Left renal cortex interstitium (tissue), 4 donors: ENCODE measurements at places on chromosomes 7 and 10.

DNA sequence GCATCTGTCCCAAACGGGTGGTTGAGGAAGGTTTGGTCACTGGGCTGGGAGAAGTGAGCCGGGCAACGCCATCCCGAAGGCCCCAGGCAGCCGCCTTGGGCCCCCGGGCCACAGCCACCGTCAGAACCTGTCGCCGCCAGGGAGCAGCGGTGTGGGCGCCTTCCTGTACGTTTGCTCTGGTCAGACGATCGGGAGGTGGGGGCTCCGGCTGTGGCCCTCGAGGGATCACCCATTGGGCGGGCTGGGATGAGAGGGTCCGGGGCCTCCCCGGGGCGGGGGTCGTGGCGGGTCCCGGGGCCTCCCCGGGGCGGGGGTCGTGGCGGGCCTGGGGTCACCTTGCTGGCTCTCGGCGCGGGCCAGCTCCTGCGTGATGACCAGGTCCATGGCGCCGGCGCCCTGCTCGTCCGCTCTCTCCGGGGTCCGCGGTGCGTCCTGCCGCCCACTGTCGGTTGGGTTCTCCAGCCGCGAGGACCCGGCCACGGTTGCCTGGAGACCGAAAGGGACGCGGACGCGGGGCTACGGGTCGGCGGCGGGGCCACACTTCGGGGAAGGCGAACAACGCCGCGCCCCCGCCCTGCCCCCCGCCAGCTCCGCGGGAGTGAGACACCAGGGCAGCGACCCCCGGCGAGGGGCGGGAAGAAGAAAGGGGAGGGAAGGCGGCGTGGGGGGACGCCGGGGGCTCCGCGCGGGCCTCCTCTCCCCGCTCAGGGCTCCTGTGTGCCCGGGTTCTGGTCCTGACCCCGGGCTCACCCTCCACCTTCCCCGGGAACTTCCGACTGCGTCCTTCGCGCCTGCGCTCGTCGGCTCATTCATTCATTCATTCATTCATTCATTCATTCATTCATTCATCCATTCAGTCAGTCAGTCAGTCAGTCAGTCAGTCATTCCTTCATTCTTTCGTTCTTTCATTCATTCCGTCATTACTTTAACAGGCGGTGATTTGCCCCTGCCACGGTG, at the start of gene CFAP46:
Gene CFAP46 (minus strand): TSS at position 470 of the 957 bp plus-strand sequence. CDS start 86 bp downstream, at position 384.
- peak; percentile 34 for DNase-seq

- DNase-seq, result no peak
These were observed 148.7 kb upstream of the KLF6 start for GRCh38 chr10:3933733-3934132.

DNA sequence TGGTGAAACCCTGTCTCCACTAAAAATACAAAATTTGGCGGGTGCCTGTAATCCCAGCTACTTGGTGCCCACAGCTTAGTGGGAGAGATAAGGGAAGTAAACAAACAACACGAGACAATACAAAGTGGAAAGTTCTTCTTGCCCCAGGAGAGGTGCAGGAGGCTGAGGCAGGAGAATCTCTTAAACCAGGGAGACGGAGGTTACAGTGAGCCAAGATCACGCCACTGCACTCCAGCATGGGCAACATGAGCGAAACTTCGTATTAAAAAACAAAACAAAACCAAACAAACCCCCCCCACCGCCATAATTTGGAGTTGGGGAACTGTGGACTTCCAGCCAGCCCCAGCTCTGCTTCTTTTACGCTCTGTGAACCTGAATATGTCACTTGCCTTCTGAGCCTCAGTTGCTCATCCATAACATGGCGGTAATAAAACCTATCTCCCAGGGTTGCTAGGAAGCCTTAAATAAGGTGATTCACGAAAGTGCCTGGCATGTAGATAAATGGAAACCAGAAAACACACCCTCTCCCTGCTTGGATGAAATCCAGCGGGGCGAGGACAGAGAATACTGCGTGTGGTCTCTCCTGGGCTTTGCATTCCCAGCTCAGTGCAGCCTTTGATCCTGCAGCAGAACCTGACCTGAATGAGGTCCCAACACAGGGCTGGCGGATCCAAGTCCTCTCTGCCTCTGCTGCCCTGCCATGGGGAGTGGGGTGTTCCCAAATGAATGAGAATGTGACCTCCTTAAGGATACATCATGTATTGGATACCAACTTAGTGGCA, 10.2 kb downstream of the MLXIPL start:
- no peak for DNase-seq

- peak; percentile 47 for DNase-seq
These were observed 14.0 kb downstream of the LRGUK start for GRCh38 chr7:134140889-134141867.

DNA sequence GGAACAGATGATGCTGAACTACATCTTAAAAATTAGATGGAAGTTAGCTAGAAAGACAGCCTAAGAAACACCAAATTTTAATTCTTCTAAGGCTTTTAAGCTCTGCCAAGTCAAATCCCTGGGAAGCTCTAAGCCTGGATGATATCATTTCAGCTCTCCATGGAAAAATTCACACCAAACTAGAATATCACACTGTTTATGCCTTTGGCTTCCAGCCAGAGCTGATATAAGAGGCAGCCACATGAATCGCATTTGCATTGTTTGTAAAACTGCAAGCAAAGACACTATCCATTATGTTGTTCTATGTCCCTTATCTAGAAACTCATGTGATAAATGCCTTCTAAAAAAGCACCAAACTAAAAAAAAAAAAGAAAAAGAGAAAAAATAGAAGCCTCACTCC, 430.4 kb downstream of the GRID1 start:
- DNase-seq, result no peak

DNA sequence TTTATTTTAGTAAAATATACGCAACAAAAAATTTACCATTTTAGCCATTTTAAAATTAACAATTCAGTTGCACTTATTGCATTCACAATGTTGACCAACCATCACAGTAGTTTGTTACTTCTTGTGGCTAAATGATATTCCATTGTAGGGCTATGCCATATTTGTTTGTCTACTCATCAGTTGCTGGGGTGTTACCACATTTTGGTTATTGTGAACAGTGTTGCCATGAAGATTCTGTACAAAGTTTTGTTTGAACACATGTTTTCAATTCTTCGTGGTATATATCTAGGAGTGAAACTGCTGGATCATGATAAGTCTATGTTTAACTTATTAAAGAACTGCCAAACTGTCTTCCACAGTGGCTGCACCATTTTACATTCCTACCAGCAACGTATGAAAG, 46.3 kb upstream of the ZNF365 start:
- no peak for DNase-seq

GRCh38 chr10:114686013-114686412, 27.9 kb upstream of the ABLIM1 start:
- DNase-seq, result no peak

- DNase-seq, result no peak
These were observed 79.7 kb upstream of the PODXL start for GRCh38 chr7:131636092-131636491.

DNA sequence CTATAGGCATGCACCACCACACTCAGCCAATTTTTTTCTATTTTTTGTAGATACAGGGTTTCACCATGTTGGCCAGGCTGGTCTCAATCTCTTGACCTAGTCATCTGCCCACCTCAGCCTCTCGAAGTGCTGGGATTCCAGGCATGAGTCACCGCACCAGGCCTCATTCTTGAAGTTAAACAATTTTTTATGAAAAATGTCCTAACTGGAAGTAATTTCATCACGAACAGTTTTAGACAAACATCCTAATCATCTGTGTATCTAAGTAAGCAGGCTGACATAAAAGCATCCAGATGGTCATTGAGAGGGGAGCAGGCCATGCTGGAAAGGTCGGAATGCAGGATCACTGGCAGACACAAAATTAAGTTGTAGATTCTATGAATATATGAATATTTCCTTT, 269.1 kb downstream of the ZMYND11 start:
- DNase-seq, result no peak

- no peak for DNase-seq
These were observed 41.4 kb upstream of the AP5Z1 start for GRCh38 chr7:4733936-4734528.

GRCh38 chr10:48274636-48275035, at the start of gene FRMPD2:
FRMPD2 (minus strand) TSS chr10:48274696; CDS start chr10:48274567, 129 bp downstream.
- no peak for DNase-seq

- DNase-seq, result no peak
These were observed 204.3 kb downstream of the CCDC7 start for GRCh38 chr10:32650246-32650655.

DNA sequence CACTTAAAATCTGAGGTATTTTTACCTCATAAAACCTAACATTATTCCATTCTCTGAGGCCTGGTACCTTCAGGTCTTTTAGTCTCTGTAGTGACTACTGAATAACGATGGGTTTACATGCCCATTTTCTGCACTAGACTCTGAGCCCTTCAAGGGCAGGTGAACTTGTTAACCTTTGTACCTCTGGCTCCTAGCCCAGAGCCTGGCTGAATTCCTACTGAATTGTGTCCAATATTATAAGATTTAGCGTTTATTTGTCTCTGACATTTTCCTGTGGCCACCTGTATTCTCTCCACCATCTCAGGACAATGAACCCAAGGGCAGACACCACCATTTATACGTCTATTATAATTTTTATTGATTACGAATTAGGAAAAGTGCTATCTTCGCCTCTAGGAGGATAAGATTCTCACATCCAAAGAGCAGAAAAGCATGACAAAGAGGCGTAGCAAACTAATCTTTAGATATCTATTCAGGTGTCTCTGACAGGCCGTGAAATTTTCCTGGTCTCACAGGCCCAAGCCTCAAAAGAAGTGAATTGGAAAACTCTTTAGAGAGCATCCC, 27.9 kb upstream of the HNRNPH3 start:
- DNase-seq, result no peak

- no peak for DNase-seq
These were observed 78.9 kb downstream of the VOPP1 start for GRCh38 chr7:55493408-55493807.

GRCh38 chr7:42624471-42624870, 287.4 kb downstream of the C7orf25 start:
- no peak for DNase-seq

DNA sequence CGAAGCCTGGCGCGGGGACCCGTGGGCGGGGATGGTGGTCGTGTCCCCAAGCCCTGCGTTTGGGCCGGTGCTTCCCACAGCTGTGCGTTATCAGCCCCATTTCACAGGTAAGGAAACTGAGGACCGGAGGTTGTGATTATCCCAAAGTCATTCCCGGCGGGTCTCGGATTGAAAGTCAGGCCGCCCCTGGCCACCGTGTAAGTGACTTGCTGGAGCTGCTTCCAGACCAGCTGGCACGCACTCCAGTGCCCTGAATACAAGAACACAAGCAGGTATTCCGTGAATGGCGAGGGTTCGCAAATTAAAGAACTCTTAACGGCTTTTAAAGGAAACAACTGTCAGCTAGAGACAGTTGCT, 675 bp upstream of the ATE1 start:
- DNase-seq, result no peak

DNA sequence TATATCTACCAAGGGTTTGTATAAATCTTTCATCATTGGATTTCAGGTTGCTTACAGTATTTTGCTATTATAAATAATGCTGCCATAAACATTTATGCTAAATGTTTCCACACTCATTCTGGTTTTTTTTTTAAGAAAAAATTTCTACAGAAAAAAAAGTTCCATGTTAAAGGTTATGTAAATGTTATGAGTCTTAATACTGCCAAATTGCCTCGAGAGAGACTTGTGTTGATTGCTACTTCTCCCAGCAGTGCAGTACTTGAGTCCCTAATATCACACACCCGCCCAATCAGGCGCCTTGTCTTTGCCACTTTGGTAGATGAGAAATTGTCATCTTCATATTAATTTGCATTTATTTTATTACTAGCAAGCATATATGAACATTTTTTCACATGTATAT, 96.7 kb upstream of the TMEM26 start:
- DNase-seq, result no peak

DNA sequence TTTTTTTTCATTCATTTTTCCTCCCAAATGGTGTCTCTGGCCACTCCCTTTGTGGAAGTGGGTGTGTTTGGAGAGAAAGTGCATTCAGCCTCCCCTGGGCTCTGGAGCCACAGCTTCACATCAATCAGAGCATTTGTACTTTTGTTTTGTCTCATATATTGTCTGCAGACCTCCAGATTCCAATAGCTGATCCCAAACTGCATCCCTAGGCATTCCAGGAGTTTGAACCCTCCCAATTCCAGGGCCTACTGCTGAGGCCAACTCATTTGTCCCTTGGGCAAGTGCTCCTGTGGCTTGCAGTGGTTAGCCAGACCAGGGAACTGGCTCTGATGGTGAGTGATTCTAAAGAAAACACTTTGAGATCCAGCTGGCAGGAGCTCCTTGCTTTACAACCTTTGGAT, 163.3 kb downstream of the IPMK start:
- no peak for DNase-seq

- DNase-seq, result no peak
These were observed 443.6 kb upstream of the PFKP start for GRCh38 chr10:2623675-2624274.

DNA sequence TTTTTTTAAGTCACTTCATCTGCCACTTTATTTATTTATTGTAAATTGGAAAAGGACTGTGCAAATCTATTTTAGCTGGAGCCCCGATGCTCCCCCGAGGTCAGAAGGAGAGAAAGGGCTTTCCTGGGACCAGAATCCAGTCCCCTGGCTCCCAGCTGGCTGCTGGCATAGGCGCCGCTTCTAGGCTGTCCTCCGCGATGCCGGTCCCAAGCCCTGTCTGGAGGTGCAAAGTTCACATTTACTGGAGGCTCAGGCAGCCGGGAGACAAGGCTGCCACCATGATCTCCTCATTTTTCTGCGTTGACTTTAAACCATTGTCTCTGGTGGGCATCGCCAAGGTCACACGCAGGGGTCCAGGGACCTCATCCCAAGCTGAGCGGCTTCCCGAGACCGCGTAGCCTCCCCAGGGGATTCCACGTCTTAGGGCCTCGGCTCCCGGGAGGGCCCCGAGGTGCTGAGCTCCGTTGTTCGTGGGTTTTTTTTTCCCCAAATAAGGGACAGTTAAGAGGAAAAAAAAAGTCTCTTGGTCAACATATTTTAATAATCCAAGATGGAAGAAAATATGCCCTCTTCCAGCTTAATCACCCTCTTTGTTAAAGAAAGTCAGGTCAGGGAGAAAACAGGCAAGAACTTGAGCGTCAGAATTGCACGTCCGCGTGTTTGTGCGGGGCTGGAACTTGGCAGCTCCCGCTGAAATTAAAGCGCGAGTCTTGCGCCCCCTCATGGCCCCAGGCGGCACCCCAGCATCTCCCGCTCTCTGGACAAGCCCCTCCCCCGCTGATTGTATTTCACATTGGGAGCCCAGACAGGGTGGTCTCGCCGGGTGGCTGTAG, 11.9 kb downstream of the RGR start:
- DNase-seq, result peak; percentile 20

GRCh38 chr7:115054478-115055065, 132.7 kb downstream of the MDFIC start:
- no peak for DNase-seq
